ENCODE measurements at places on chromosomes 2 and 18.

DNA sequence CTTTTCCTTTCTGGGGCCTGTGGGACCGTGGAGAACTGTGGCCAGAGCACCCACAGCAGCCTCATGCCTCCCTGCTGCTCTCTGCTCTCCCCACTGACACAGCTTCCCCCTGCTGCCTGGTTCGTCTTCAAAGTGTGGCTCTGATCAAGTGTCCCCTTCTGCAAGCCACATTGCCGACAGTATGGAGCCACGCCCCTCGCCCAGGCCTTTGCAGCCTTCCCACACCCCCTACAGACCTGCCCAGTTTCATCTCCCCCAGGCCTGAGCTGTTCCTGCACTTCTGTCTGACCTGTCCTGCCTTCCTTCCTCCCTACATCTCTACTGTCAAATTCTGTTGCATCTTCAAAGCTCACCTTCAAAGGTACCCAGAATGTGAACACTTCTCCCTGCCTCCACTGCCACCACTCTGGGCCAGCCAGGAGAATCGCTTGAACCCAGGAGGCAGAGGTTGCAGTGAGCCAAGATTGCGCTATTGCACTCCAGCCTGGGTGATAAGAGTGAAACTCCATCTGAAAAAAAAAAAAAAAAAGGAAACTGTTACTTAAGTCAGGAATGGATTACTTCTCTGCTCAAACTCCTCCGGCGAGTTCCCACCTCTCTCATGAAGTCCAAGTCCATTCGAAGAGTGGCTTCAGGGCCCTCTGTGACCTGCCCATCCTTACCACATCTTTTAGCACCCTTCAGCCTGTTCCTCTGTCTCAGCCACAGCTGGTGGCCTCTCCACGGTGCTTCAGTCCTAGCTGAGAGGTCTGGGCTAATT lies 29.0 kb upstream of the CATIP start:
- DNase-seq, result no peak

DNA sequence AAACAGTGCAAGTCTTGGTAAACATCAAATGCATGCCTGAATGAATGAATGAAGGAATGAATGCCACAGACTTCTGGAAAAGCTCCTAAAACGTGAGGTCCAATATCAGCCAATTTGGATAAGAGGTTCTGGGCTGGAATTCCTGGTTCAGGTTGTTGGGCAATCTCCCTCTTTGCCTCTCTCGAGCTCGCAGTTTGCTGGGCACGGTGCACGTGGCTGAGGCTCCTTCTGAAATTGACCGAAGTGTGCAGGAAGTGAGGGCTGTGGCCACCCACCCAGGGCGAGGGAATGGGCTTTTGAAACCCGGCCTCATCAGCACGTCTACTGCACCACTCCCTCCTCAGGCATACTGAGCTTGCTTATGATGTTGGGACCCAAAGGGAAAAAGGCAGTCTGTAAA lies 288.8 kb upstream of the HS6ST1 start:
- no peak for DNase-seq

DNA sequence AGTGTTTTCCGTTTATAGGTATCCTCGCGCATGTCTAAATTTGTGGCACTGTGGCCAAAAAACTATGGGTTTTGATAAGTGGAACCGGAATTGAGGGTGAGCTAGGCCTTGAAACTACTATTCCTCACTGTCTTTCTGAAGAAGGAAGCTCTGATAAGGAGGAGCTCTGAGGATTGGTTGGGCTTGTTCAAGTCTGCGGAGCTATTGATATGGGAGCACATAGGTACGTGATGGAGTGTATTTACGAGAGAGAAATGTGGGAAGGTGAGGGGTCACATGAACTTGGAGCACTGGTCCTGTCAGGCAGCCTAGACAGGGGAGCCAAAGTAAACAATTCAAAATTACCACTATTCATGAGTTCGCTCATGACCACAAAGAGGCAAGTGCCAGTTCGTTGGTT lies 131.4 kb downstream of the BABAM2 start:
- DNase-seq, result no peak

- no peak for DNase-seq
Measured at GRCh38 chr2:146623771-146624170, 1221.1 kb upstream of the ACVR2A start.

DNA sequence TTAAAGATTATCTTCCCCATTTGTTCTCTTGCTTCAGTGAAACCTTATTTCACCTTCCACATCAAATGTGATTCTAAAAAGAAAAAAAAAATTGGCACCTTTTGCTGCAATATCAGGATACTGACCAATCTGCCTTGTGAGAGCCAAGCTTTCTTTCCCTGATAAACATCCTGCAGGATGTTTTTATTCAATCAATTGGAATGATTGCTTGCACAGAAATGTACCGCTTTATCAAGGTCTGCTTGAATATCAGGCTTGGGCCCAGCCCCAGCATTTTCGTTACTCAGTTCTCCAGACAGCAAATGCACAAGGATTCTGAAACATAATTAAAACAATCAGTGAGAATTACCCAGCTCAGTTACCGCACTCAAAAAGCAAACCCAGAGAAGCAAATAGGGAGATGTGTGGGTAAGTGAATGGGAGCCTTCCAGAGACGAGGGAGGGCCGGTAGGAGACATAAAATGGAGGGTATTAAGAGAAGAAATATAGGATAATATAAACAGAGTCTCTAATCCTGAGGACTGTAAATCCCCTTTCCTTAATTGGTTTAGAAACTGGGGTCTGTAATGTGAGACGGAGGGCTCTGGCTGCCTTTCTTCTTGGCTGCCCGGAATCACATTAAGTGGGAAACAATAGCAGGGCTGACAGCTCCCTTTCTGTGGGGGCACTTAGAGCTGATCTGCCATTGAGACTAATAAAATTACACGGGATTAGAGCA lies 291.8 kb downstream of the ICOS start:
- peak; percentile 65 for DNase-seq

DNA sequence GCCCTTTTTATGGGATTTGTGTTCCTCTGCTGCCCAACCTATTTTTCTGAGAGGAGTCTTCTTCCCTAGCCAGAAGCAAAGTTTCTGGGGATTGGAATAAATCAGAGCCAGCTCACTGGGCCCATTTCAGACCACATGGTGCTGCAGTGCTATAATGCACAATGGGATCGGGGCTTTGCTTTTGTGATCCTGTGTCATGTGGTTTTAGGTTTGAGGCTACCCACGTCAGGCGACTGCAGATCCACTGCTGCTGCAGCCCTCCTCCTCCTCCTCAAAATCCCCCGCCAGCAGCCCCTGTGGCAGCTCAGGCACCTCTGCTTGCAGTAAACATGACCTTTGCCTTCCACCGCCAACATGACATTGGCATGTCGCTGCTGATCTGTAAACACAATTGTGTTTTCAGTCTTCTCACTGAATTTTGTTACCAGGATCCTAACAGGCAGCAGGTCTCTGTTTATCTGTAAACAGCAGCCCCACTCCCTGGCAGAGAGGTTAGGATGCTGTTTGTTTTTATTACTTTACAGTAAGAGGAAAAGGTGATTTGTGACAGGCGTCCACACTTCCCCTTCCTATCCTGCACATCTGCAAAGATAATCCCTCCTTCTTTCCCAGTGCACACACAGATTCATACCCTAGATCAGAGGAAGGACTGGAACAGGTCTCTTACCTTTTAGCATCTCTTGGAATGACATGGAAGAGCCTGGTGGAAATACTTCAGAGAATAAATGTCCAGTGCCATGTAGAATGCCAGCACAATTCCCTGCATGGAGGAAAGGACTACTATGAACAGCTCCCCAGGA lies 130.8 kb downstream of the FOXI3 start:
- no peak for DNase-seq

DNA sequence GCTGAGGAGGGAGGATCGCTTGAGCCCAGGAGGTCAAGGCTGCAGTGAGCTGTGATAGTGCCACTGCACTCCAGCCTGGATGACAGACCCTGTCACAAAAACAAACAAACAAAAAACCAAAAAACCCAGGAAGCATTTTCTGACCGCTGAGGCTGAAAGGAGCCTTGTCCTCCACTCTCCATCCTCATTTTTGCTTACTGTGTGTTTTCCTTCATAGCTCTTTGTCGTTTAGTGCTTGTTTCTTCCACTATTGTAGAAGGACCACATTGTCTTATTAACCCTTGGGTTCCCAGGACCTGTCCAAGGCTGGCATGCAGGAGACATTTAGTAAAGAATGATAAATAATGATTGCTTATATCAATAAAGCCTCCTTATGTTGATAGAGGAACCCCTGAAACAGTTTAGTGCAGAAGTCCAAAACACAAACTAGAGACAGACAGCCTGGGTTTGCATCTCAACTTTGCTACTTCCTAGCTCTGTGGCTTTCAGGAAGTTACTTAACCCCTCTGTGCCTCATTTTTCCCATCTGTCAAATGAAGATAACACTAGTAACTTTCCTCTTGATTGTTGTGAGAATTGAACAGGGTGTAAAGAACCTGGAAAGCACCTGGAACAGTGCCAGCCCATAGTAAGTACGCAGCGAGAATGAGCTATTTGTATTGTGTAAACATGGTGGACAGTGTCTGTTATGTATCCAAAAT lies 126.0 kb downstream of the LPIN1 start:
- DNase-seq, result no peak

DNA sequence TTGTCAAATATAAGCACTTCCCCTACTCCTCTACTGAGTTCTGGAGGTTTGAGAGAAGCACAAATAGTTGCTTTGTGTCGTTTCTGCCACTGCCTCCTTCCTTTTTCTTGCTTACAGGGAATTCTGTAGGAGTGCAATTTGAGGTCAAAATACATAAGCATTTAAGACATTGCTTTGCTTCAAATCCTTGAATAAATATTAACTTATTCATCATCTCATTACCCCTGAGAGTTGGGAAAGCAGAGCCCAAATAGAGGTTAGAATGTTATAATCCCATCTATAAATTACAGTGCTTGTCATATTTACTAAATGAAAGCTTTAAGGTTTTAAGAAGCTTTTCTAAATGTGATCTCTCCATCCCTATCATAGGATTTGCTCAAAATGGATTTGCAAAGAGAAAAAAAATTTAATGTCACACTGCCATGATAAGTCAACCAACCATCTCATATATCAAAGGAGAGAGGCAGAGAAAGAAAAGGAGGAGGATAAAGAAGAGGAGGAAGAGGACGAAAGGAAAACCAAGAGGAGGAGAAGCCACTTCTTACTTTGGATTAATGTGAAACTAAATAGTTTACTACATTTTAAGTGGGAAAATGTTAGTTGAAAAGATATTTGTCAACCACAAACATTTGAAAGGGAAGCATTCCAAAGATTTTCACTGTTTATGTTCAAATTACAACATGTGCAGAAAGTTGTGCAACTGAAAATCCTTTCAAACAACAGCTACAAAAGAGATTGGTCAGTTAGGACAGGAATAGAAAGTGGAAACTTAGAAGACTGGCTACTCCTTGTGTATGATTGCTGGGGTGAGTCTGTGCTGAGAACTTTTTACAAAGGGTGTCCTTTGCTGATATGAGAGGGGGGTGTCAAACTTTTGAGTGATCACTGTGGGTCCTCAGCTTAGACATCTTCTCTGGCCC lies 277.3 kb upstream of the FN1 start:
- DNase-seq, result no peak

DNA sequence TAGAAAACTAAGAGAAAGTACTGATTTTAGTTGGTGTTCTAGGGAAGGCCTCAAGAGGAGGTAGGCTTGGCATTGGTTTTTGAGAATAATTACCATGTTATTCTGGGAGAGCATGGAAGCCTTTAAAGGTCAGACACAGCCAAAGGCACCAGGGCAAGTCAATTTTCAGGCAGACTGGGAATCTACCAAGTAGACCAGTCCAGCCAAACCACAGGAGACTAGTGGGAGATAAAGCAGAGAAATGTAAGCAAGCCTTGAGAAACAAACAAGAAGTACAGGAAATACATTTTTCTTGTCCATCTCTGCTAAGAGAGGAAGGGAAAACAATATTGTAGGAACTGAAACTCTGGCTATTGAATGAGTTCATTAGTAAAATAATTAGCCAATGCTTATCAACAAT lies 5.5 kb upstream of the CCDC68 start:
- DNase-seq, result no peak
